ENCODE measurements at places on chromosomes 16 and 17. TPM values are rescaled to one million over a fixed set of nuclear protein-coding genes. Genes with fewer than 3 reads are reported as not detected.

- DNase-seq = no peak
These were observed 25.7 kb upstream of the NXPH3 start for GRCh38 chr17:49549691-49550678.

GRCh38 chr16:30924076-30924912 lies 922 bp downstream of the FBXL19 start:
- DNase-seq = no peak

DNA sequence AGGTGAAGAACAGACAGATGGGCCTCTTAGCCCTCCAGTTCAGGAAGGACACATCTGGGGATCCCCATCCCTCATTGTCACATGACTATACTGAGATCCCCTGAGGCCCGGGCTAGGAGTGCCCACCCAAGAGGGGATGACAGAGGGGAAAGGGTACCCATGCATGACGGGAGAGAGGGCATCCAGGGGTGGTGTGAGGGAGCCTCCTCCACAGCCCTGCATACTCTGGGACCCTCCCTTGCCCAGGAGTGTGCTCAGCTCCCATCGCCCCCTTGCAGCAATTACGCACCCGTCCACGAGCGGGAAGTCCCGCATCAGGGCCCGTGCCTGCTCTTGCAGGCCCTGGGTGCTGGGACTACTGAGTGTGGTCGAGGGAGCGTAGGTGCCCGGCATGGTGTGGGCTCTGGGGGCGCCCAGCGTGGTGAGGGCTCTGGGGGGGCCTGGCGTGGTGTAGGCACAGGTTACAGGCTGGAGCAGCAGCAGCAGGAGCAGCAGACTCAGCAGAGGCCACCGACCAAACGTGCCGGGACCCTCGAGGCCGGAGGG lies 6.5 kb downstream of the DPEP2 start:
- no peak for DNase-seq

- peak; percentile 93 for DNase-seq
These were observed 296.2 kb upstream of the CDH5 start for GRCh38 chr16:66070140-66070917.

GRCh38 chr17:77163001-77163400 lies 22.2 kb downstream of the SEC14L1 start:
- peak; percentile 31 for DNase-seq

The CNGB1 gene
- not detected for total RNA-seq

DNA sequence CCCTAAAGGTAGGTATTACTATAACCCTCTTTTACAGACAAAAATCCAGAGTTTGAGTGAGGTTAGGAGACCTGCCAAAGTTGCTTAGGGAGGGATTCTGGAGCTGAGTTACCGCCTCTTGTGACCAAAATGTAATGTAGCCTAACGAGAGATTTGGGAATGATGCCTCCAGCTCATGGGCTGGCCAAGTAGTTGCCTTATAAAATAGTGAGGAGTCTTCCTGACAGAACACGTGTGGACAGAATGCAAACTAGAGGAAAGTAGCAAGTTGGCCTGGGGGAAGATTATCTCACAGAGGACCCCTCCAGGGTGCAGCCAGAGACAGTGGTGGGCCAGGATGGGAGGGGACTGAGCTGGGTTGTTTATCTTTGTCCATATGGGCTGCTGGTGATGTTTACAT lies 543.7 kb upstream of the CDH11 start:
- DNase-seq = peak; percentile 30
